ENCODE measurements at places on chromosomes 5 and 9.

DNA sequence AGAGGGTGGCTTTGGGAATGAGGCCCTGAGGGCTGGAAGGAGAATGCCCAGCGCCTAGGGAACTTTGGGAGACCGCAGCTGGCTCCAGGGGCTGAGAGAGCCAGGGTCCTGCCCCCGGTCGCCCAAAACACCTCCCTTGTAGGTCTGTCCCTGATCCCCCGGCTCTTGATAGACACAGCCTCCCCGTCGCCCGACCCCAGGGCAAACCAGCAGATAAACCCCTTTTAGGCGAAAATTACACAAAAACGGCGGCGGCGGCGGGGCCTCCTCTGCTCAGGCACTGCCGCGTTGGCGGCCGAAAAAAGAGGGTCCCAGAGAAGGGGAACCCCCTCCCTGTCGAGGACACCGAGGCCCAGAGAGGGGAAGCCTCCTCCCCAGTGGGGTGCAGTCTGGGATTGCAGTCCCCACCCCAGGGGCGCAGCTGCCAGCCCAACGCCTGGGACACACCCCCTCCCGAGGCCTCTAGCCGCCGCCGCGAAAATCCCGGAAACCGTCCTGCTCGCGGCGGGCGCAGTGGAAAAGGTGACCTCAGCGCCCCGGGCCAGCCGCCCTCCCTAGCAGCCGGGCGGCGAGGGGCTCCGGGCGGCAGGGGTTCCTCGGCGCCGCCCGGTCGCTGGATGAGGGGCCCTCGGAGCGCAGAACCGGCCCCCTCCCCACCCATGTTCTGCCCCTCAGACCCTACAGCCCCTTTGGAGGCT is 3.1 kb upstream of the BARX1 start:
- no peak for DNase-seq

DNA sequence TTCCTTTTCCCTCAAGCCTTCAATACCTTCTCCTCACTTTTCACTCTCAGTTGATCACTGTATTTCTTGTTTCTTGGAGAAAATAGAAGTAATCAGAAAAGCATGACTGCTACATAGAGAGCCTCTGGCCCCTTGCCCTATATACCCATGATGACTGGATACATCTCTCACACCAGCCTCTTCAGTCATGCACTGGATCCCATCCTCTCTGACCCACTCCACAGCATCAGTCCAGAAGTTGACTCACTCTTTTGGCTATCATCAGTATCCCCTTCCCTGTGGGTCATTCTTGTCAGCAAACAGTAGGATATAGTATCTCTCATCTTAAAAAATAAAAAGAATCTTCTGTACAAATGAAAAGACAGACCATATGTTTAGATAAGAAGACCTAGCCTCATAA is 32.9 kb downstream of the PTCD2 start:
- no peak for DNase-seq

DNA sequence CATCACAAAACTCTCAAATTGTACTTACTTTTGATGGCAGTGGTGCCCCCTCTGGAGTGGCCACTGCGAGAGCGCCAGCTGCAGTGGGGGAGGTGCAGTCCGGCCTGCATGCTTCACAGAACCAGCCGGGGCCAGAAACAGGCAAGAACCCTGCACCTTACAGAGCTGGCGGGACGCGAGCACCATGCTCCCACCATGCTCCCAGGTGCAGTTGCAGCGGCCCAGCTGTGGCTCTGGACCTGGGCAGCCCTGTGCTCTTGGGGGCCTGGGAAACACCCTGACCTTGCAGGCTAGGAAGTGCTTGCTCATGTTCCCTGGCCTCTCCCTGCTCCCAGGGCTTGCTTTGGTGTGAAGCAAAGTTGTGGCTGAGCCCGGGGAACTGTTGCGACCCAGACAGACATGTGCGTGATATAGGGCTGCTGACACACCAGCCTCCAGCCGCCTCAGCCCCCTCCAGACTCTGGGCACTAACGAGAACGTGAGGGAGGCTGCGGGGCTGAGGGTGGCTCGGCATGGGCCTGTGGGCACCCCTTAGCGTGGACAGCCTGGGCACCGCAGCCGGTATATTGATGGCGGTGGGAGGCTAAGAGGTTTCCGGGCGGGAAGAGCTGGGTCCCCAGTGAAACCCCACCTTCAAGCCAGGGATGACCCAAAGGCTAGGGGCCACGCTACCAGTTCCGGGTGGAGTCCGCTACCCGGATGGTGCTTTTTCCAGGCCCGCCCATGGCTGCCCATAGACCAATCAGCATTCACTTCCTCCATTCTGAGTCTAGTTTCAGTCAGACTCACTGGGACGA is 1809.9 kb upstream of the ACO1 start:
- no peak for DNase-seq

- peak; percentile 79 for DNase-seq
Measured at GRCh38 chr5:171311322-171312077, 2.5 kb downstream of the TLX3 start.

GRCh38 chr5:123119334-123119986 is 30.4 kb downstream of the PRDM6 start:
- DNase-seq, result peak; percentile 94

- DNase-seq, result no peak
Measured at GRCh38 chr5:62790348-62790747, 211.7 kb downstream of the LRRC70 start.

GRCh38 chr5:41182666-41183065 is 30.7 kb downstream of the C6 start:
- no peak for DNase-seq

- no peak for DNase-seq
Measured at GRCh38 chr5:107538805-107539445, 131.8 kb downstream of the EFNA5 start.

- DNase-seq, result no peak
Measured at GRCh38 chr5:31343946-31344345, 150.5 kb downstream of the CDH6 start.

DNA sequence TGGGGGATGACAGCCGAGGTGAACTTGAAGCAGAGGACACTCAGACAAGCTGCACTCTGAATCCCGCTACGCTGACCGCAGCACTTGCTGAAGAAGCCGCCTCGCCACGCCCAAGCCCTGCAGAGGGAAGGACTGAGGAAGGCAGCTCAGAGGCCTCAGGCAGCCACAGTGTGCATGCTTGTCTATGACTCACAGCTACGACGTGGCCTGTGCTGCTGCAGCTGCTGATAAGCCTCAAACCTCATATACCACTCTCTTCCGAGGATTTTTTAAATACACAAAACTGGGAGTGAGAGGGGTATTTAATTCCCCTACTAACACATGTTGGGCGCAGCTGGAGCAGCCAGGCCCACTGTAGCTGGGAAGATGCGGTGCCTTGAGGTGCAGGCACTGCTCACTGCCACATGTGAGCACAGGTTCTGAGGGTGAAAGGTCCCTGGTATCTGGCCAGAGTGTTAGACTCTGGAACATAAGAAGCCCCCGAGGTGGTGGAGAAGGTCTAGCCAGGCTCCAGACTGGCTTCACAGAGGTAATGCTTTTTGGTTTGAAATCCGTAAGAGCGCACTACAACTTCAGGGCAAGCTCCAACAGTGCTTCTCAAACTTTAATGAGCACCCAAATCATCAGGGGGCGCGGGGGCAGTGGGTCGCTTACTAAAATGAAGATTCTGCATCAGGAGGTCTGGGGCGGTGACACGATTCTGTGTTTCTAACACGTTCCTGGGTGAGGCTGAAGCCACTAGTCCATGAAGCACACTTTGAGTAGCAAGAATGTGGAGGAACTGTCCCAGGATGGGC is 196.8 kb downstream of the AUH start:
- DNase-seq, result peak; percentile 85

GRCh38 chr5:67053229-67053628 is 143.4 kb downstream of the CD180 start:
- DNase-seq, result no peak

DNA sequence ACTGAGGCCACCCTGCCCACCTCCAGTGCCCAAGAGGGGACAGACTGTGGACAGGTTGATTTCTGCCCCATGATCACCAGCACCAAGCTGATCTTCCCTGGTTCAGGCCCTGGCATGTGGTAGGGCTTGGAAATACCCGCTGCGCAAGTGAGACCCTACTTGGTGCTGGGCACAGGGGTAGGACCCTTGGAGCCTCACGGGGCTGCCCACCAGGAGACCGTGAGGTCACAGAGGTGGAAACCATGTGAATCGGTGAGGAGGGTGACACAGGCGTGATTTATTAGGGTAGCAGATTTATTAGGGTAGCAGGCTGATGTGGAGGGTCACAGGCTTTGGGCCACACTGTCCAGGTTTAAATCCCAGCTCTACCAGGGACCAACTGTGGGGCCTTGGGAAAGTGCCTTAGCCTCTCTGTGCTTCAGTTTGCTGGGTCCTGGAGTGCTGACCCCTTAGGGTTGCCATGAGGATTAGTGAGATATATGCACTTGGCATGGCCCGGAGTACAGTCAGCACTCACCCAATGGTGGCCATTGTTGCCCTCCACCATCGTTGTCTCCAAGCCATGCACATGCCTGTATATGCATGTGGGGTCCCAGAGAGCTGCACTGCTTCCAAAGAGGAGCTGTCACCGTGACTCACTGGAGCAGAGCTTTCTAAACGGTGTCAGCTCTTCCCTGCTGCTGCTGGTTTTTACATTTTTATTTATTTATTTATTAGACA is 20.9 kb upstream of the DUSP1 start:
- DNase-seq, result no peak

- no peak for DNase-seq
Measured at GRCh38 chr5:109454731-109455505, 45.1 kb upstream of the PJA2 start.

- DNase-seq, result no peak
Measured at GRCh38 chr5:80714570-80715298, 60.0 kb upstream of the DHFR start.

DNA sequence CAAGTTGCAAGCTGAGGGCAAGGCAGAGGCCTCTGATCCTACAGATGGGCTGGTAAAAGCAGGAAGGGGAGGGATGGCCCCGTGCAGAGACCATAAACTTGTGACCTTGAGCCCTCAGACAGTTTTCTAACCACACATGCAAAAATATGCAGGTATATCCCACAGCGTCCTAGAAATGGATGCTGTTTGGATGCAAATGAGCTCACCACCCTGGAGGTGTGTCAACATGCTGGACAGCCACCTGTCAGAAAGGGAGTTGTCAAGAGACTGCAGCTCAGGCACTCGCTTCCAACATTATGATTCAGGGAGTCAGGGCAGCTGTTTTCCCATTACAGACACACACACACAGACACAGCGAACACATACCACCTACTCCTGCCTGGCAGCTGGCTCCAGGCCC is 97.3 kb upstream of the PANK3 start:
- DNase-seq, result no peak

GRCh38 chr5:43891112-43891511 is 288.1 kb downstream of the NNT start:
- DNase-seq, result no peak

- no peak for DNase-seq
Measured at GRCh38 chr9:76620996-76621395, 143.2 kb upstream of the PCA3 start.

DNA sequence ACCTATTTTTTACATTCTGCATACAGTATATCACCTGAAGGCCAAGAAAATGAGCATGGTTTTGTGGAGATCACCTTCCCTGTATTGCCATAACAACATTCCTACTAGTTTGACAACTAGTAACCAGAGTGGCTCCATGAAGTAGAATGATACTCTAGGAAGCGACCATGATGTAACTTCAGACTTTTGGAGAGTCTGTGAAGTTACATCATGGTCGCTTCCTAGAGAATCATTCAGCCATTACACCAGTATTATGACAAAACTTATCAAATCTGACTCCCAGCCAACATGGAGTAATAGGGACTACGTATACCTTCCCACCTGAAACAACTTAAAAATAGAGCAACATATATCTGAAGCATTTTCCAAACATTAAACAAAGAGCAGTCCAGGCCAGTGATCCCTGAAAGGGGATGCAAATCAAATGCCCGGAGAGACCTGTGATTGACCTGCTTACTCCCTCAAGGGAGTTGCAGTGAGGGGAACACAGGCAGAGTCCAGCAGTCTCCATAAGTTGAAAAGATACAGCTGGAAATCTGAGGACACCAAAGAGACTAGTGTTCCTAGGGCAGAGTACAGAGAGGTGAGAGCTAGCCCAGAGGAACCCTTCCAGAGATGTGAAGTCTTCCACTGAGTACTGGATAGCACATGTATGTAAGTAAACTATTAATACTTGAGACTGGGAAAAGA is 7.8 kb downstream of the ECM2 start:
- no peak for DNase-seq

GRCh38 chr9:127979333-127980059 is 1.3 kb downstream of the EEIG1 start:
- peak; percentile 82 for DNase-seq

- DNase-seq, result peak; percentile 99
Measured at GRCh38 chr5:83474161-83474796, 2.7 kb downstream of the VCAN start.

- DNase-seq, result peak; percentile 58
Measured at GRCh38 chr5:53782620-53783019, 222.2 kb downstream of the NDUFS4 start.

DNA sequence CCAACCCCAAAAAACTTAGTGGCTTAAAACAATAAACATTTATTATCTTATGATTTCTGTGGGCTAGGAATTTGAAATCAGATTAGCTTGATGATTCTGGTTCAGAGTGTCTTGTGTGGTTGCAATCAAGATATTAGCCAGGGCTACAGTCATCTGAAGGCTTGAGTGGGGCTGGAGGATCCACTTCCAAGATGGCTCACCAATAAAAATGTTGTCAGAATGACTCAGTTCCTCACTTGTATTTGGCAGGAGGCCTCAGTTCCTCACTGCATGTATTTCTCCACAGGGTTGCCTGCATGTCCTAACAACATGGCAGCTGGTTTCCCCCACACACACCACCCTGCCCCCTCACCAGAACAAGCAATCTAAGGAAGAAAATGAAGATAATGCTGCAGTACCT is 98.2 kb upstream of the NIPBL start:
- DNase-seq, result no peak

- DNase-seq, result no peak
Measured at GRCh38 chr5:82353522-82353921, 75.4 kb upstream of the RPS23 start.

GRCh38 chr5:54443270-54443669 is 12.2 kb upstream of the HSPB3 start:
- DNase-seq, result no peak

- no peak for DNase-seq
Measured at GRCh38 chr5:106957336-106957735, 713.4 kb downstream of the EFNA5 start.

- no peak for DNase-seq
Measured at GRCh38 chr5:139481580-139482049, 943 bp downstream of the STING1 start.

GRCh38 chr5:154058055-154059038 is 19.6 kb downstream of the MFAP3 start:
- no peak for DNase-seq

- no peak for DNase-seq
Measured at GRCh38 chr5:172841-173251, 18.4 kb upstream of the LRRC14B start.

DNA sequence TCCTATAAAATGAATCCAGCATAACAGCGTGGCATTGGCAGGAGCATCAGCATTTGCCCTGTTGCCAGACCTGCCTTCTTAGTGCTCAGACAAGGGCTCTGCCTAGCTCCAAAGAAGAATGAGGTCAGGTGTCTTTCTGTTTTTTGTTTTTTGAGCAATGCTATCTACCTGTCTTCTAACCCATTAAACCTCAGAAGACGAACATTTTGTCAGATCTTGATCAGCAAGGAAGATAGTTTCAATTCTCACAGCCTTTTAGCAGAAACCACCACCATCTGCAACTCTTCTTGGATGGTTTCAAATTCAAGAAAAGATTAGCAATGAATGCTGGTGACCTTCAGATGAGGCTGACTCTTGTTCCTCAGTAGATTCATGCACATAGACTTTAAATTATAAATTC is 103.5 kb upstream of the IQGAP2 start:
- no peak for DNase-seq

All from ELF-1 (cell line).